ENCODE measurements at places on chromosomes 3 and 15. TPM values are rescaled to one million over a fixed set of nuclear protein-coding genes. Genes with fewer than 3 reads are reported as not detected.

The ACKR2 gene
- not detected for total RNA-seq

The CPLX3 gene
- not detected for total RNA-seq

The BRK1 gene
- 81.9 TPM for total RNA-seq

The PHLDB2 gene
- 11.3 TPM for total RNA-seq

The MORC1 gene
- total RNA-seq = not detected

The CCDC54 gene
- total RNA-seq = not detected

The ITIH1 gene
- total RNA-seq = 0.31 TPM

The ST3GAL6 gene
- total RNA-seq = 0.15 TPM

The SYNPR gene
- total RNA-seq = not detected

The DLL4 gene
- 0.31 TPM for total RNA-seq

The C3orf20 gene
- not detected for total RNA-seq

The PRICKLE2 gene
- total RNA-seq = 0.26 TPM

The CSK gene
- 81.4 TPM for total RNA-seq

The KLF15 gene
- 0.10 TPM for total RNA-seq

The ZCWPW2 gene
- total RNA-seq = 0.82 TPM

The MYRIP gene
- total RNA-seq = 0.59 TPM

The LRRC31 gene
- total RNA-seq = not detected

The P2RY13 gene
- total RNA-seq = not detected

The CILP gene
- 0.08 TPM for total RNA-seq

The SCAANT1 gene
- total RNA-seq = not detected

The SCN11A gene
- total RNA-seq = not detected

The GXYLT2 gene
- 6.1 TPM for total RNA-seq

The EIF4E3 gene
- total RNA-seq = 0.39 TPM

The PAQR5 gene
- 2.0 TPM for total RNA-seq

The TRH gene
- total RNA-seq = not detected

The C3orf70 gene
- total RNA-seq = 0.10 TPM

The NSMCE3 gene
- 5.5 TPM for total RNA-seq

The TMEM108 gene
- total RNA-seq = 0.41 TPM

The SACM1L gene
- total RNA-seq = 31.6 TPM

The ACOX2 gene
- 3.2 TPM for total RNA-seq

The CORO2B gene
- total RNA-seq = 0.36 TPM

The FOXB1 gene
- total RNA-seq = 0.64 TPM

The NR2E3 gene
- total RNA-seq = 0.98 TPM

The CSPG4 gene
- total RNA-seq = 17.5 TPM

The CLDN1 gene
- total RNA-seq = 30.9 TPM

The RETNLB gene
- total RNA-seq = not detected

The DCLK3 gene
- not detected for total RNA-seq

The FEZF2 gene
- total RNA-seq = not detected

The PP2D1 gene
- total RNA-seq = not detected

The NOP10 gene
- total RNA-seq = 306 TPM

The C3orf62 gene
- total RNA-seq = 2.3 TPM

The U2SURP gene
- total RNA-seq = 135 TPM

The UBAP1L gene
- total RNA-seq = 1.7 TPM

The ZNF710 gene
- 15.8 TPM for total RNA-seq

The THSD4 gene
- total RNA-seq = 65.4 TPM

The GOLGA6L4 gene
- total RNA-seq = 2.7 TPM

The CAV3 gene
- not detected for total RNA-seq

The TMCO5A gene
- total RNA-seq = not detected

The UBA7 gene
- 12.5 TPM for total RNA-seq

Measured in Panc1 (cell line).